T-helper 2 cell treated with Interferon-gamma antibody and Interleukin-4, amounts not matched to agents 100 ng/mL and 5 ng/mL, for 36 hours (primary cell): ENCODE measurements at places on chromosomes 7 and 10. TPM values are rescaled to one million over a fixed set of nuclear protein-coding genes. Genes with fewer than 3 reads are reported as not detected.

Gene CALHM3
- total RNA-seq, result 0.14 TPM in 1 of 2 replicates, not detected in the other

Gene ENKUR
- total RNA-seq, result not detected in 2 replicates

Gene ELFN1
- 0.16 and 0.20 TPM in 2 replicates for total RNA-seq

Gene NOS3
- 17.0 and 17.4 TPM in 2 replicates for total RNA-seq

Gene KLF14
- not detected in 2 replicates for total RNA-seq

Gene GIMAP1
- 16.5 and 18.8 TPM in 2 replicates for total RNA-seq

Gene HOXA11
- total RNA-seq, result not detected in 2 replicates

Gene PHKG1
- 3.6 and 3.7 TPM in 2 replicates for total RNA-seq

Gene CYP26A1
- not detected in 2 replicates for total RNA-seq

Gene CTAGE4
- total RNA-seq, result 2.3 and 2.4 TPM in 2 replicates

Gene PPP1R17
- total RNA-seq, result not detected in 2 replicates

Gene TMEM184A
- total RNA-seq, result not detected in 2 replicates

Gene SGCE
- 1.3 and 1.4 TPM in 2 replicates for total RNA-seq

Gene PRSS1
- total RNA-seq, result not detected in 2 replicates

Gene VCL
- 60.4 and 64.1 TPM in 2 replicates for total RNA-seq

Gene ASAH2
- total RNA-seq, result 1.3 and 1.7 TPM in 2 replicates

Gene GOT1
- total RNA-seq, result 23.3 and 26.7 TPM in 2 replicates

Gene TFR2
- total RNA-seq, result 11.7 and 13.5 TPM in 2 replicates

Gene EPO
- total RNA-seq, result not detected in 2 replicates

Gene MDFIC
- 90.1 and 93.5 TPM in 2 replicates for total RNA-seq

Gene IDI2
- not detected in 2 replicates for total RNA-seq

Gene C10orf67
- total RNA-seq, result not detected in 2 replicates

Gene SPDYE3
- total RNA-seq, result not detected in 2 replicates

Gene MORN4
- 1.2 and 1.3 TPM in 2 replicates for total RNA-seq

Gene ASB10
- not detected in 2 replicates for total RNA-seq
